ENCODE measurements at places on chromosomes 2 and 18.

- DNase-seq = no peak
Observed at GRCh38 chr2:100876231-100876860, 56.4 kb downstream of the NPAS2 start.

DNA sequence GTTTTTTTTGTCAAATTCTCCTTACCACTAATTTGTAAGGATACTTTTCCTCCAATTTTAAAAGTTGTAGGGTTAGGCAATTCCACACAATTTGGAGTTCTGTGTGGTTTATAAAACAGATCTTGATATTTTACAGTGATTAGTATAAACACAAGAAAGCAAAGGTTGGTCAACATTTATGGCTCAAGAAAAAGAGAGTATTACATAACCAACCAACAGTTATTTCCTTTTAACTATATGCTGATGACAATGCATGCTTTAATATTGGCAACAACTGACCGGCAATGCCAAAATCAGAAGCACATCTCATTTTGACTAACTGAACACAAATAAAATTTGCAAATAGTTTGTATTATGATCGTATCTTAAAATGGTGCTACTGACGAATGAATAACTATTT lies 137.2 kb downstream of the CDH2 start:
- DNase-seq = no peak

DNA sequence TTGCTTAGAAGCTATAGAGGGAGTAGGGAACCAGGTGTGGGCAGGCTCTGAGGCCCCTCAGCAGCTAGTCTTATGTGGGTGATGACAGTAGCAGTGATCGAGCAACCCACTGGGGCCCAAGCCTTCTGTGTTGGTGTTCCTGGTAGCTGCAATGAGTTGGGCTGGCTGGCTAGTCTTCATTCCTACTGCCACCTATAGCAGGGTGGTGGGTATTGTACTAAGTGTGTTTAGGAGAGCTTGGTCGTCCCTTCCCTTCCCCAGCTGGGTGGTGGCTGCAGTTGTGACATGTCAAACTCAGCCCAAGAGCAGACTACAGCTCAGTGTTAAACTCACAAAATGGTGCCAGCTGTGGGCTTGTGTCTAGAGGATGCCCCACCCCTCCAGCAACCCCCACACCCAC lies 486.1 kb upstream of the UBE2E3 start:
- DNase-seq = no peak

DNA sequence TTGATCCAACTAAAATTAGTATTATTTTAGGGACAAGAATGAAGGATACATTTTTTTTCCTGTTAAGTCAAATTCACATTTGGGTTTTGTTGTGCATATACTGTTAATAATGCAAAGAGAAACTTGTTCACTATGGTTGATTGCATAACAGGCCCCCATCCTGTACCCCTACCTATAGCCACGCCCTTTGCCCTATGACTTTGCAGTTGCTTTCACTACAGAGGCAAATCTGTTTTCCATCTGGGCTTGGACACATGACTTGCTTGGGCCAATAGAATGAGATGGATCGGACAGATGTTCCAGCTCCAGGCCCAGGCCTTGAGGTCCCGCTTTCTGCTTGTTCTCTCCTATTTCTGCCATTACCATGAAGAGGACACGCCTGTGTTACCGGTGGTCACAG lies 278.5 kb upstream of the HNRNPA3 start:
- no peak for DNase-seq

- DNase-seq = no peak
Observed at GRCh38 chr18:79485788-79486355, 90.1 kb downstream of the NFATC1 start.

DNA sequence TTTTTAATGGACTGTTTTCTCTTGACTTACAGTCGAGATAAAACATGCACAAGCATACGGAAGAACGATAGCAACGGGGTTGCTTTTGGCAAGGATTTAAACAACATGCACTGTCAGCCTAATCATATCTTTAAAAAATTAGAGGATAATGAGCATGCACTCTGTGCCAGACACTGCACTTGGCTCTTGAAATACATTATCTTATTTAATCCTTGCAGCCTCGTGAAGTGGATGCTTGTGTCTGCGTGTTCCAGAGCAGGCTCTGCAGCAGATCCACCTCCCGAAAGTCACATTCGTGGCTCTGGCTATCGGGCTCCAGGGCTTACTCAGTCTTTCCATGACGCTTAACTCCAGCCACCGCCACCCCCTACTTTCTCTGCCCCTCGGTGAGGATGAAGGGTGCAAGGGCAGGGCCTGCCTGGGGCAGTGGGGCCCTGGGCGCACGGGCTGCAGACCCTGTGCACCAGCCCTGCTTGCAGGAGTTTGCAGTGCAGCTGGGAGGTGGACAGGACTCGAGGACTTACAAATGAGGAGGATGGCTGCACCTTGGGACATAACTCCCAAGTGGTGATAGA lies 61.7 kb downstream of the ACKR3 start:
- no peak for DNase-seq

DNA sequence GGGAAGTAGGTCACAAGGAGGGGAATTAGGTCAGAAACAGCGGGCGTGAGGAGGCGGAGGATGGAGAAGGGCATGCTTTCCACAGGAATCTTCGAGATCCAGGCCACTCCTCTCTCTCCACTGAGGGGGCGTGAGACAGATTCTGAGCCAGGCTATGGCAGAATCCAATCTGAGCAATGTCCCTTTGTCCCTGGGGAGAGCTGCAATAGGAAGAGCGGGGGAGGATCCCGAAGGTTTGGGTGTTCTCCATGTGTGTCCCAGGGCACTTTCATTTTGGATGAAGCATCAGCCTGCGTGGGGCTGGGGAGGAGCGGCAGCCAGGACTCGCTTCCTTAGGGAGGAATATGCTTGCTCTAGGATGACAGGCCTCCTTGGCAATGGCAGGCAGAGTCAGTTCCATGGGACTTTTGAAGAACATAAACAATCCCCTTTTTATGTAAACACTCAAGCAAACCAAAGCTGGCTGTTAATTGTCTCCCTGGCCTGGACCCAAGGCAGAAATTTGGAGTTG lies 84.0 kb downstream of the LIPG start:
- no peak for DNase-seq

GRCh38 chr2:240358821-240359397 lies 76.6 kb upstream of the GPC1 start:
- no peak for DNase-seq

DNA sequence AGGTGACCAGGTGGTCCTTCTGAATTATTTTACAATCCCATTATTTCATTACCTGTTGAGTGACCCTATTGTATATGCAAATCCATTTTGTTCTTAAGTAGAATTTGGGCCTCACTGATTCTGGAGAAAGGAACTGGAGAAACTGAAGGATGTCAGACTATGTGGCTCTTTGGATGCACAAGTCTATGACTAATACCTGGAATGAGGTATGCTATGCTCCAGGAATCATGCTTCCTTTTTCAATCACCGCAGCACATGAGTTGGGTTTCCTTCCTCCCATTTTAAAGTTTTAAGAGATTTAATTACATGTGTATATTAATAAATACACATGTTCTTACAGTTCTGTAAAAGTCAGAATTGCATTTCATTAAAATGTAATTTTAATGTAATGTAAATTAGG lies 253.9 kb upstream of the VWC2L start:
- DNase-seq = no peak

DNA sequence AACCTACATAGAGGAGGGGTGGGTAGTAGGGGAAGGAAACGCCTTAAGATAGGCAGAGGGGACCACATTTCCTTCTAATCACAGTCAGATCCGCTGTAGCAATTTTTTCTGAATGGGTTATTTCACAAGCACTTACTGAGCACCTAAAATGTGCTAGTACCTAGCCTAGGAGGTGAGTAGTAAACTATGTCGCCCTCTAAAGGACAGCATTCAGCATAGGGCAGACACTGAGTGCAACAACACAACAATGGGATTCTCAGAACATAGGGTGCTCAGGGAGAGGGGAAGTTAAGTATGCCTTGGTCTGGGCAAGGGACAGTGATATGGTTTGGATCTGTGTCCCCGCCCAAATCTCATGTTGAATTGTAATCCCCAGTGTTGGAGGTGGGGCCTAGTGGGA lies 166.1 kb upstream of the RAB6C start:
- no peak for DNase-seq

DNA sequence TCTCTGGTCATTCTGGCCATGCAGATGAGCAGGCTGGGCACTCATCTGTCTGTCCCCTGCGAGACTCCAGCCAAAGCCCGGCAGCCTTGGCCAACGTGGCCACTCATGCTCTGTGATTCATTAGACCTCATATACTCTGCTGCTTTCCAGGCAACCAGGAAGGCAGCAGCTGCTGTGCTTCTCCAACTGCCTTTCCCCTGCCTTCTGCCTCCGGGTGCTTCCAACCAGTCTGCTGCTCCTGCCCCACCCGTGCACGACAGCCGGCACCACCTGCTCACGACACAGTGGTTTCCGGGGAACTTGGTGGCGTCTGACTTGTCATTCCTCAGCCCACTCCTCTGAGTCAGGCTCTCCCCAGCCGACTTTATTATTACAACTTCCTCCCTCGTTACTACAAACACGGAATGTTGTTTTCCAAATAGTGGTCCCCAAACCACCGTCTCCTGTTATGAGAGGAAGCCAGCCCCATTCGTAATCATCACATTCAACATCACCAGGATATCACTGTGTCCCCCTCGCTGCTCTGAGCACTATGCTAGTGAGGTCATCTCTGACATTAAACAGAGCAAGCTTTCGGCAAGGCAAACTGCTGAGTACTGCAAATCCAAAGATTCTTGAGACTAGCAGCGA lies 392.4 kb downstream of the ALK start:
- DNase-seq = no peak

DNA sequence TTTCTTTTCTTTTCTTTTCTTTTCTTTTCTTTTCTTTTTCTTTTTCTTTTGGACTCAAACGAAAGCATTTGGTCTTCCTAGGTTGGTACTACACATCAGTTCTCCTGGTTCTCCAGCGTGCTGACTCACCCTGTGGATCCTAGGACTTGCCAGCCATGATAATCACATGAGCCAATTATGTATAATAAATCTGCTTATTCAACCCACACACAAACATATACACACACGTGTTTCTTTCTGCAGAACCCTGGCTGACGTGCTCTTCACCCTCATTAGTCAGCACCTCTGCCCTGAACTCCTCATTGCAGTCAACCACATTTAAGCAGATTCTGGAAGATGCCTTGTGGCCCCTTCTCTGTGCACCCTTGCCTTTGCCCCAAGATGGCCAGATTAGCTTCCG lies 162.4 kb upstream of the MYT1L start:
- DNase-seq = no peak

DNA sequence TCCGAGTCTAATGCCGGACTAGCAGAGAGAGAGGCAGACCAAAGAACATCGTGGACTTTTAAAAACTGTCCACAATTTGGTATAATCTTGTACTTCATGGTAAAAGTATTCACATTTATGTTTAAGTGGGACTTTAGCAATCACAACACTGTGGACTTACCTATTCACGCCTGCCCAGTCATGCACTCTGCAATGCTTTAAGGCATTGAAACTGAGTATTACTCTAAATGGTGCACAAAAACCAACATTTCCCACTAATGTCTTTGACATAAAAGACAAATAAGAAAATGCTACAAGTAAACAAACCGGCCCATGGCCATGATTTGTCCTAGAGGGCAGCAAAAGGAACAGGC lies 91.3 kb downstream of the ACVR1 start:
- no peak for DNase-seq

GRCh38 chr2:17940091-17940630 lies 61.7 kb downstream of the KCNS3 start:
- DNase-seq = no peak

DNA sequence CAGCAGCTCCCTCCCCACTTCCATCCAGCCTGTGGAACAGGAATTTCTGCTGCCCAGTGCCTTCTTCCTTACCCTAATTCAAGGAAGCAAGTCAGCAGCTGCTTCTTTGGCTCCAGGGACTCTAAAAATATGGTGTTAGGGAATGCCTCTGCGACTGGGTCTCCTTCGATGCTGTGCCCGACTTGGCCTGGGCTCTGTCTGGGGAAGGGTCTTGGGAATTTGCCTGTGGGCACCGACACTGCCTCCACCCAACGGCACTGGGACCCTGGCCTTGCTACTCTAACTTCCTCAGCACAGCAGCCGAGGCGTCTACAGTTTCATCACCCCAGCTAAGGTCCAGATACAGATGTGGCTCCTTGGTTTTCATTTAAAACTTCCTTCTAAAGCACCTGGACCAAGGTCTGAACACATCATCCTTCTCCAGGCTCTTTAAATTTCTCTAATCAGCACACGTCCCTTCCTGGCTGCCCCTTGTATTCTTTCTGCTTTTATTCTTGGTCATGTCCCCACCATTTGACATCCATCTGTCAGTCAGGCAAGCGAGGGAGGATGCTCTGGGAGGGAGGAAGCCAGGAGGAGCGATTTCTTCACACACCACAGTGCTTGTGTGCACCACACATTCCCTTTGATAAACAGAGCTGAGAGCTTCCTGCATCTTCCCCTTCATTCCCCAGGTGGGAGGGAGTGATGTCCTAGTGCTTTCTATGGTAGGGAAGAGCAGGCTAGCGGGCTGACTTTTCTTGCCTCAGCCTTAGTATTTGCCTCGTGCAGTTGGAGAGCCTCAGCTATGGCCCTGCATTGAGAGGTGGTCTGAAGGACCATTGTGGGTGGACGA lies 6.8 kb downstream of the LBH start:
- no peak for DNase-seq

DNA sequence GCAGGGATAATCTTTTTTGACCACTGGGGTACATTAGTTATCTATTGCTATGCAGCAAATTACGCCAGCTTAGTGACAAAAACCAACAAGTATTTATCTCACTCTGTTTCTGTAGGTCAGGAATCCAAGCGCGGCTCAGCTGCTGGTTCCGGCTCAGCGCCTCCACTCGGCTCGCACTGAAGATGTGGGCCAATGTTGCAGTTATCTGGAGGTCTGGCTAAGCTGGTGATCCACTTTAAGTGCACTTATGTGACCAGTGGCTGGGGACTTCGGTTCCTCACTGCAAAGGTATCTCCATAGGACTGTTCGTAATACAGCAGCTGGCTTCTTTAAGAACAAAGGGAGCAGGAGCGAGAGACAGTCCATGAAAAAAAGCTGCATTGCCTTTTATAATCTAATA lies 591.9 kb downstream of the TMEM182 start:
- no peak for DNase-seq

DNA sequence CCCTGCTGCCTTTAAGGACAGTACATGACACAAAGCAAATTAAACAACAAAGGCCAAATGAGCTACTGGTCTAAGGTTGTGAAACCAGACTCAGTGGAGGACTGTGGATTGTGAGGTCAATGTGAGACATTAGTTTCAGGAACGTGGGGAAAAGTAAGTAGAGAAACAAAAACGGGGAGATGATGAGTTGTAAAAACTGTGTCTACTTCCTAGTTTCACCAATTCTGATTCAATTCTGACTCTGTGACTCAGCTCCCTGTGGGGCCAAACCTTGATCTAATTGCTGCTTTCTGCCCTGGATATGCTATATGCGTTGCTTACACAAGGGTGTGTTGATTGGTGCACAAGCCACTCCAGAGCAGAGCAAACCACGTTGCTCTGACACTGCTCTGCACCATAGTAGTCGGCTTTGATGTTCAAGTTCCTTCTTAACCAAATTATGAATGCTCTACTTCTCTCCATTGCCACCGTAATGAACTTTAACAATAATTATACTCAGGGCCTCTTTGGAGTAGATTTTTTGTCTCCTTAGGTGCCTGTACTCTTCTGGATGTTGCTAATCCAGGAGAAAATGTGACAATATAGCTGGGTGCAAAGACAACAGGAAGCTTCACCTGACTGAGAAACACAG lies 1640.1 kb upstream of the CELF4 start:
- DNase-seq = no peak

All from CD4-positive, alpha-beta T cell treated with Interleukin-15 for 4 hours (primary cell).